ENCODE measurements at places on chromosomes 2 and 18.

DNA sequence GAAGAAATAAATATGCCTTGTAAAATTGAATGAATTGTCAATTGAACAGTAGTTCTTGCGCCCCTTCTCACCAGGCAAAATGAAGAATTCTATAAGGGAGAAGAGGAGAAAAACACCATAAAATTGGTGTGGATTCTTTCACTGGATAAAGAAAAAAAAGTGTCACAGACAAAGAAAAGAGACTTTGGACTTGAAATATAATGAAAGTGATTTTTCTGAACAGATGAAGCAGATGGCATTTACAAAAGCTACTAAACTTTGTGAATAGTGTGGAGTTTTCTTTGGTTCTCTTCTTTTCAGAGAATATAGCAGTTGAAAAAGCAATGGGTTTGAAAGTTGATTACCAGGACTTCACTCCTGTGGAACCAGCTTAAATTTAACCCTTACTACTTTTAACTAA is 945.7 kb downstream of the DSC3 start:
- no peak for DNase-seq

GRCh38 chr2:150122156-150122555 is 365.3 kb downstream of the RND3 start:
- DNase-seq, result no peak

- DNase-seq, result no peak
These were observed 182.5 kb downstream of the SP3 start for GRCh38 chr2:173782681-173783080.

DNA sequence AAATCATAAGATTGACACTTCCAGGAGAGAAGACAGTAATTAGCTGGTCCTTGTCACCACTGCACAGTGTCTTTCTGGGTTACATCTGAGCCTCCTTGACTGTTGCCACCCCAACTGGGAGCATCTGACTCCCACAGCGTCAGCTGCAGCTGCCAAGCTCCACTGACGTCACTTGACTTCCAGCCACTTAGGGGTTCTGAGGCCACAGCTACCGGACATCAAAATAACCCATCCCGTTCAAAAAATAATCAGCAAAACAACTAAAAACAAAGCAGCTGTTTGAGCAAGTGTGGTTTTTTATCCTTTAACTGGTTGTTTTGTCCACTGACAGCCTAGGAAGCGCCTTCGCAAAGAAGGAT is 206.5 kb upstream of the AGAP1 start:
- no peak for DNase-seq

DNA sequence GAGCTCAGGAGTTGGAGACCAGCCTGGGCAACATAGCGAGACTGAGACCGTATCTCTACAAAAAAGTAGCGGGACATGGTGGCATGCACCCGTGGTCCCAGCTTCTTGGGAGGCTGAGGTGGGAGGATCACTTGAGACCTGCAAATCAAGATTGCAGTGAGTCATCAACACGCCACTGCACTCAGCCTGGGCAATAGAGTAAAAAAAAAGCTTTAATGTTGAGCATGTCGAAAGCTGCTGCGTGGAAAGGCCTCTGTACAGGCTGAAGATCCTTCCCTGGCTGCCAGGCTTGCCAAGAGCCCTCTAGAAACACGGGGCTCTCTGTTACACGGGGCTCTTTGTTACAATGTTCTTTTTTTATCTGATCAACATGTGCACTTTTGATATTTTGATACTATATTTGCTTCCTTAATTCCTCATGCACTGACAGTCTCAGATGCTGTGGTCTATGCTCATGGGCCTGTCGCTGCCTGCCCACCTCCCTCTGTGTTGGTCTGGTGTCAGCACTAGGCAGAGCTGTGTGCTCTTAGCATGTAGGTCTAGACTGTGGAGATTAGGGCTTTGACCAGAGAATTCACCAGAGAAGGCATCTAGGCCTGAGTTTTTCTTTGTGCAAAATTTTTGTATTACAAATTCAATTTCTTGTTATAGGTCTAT is 18.7 kb downstream of the CLK1 start:
- no peak for DNase-seq

All from HuH-7.5 (cell line).